Hippocampal formation (tissue), 2 donors: ENCODE measurements at places on chromosomes 6 and 20.

DNA sequence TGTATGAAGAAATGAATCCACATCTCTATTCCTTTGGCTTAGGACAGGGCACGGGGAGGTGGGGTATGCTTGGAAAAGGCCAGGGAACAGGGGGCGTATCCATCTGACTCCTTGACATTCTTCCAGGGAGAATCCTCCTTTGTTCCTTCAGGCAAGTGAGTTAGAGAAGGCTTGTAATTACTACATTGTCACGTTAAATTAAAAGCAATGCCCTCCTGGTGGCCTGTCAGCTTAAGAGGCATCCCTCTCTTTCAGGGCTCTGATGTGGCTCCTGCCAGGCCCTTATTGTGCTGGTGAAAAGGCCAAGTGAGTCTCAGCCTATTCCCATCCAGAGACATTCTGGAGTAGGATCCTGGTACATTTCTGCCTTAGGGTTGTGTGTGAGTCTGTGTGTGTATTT, 128.3 kb downstream of the FOXA2 start:
- no peak for DNase-seq

GRCh38 chr6:87917886-87918285, 129.8 kb upstream of the SPACA1 start:
- DNase-seq = no peak

DNA sequence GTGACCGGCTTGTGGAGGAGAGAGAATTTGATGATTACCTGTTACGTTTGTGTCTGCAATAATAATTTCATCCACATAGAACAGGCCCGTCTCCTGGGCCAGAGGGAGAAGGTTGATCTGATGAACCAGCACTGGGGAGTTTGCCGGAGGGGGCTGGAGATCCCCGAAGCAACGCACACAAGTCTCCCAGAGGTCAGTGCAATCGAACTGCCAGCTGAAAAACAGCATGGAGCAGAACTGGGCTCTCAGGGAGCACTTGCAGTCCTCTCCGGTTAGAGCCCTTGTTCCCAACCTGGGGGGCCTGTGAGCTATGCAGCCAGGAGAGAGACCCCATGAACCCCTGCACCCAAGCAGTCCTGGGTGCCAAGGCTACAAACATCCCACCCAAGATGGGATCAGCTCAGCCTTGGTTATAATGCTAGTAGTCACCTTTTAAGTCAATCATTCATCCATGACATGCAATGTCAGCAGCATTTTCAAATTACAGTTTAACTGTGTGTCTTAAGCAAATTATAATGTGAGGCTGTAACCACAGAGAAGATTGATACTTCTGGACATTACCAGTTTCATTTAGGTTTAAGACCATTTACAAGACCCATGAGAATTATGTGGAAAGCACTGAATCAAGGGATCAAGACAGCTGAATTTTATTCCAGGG, 34.2 kb downstream of the PKHD1 start:
- DNase-seq = no peak

DNA sequence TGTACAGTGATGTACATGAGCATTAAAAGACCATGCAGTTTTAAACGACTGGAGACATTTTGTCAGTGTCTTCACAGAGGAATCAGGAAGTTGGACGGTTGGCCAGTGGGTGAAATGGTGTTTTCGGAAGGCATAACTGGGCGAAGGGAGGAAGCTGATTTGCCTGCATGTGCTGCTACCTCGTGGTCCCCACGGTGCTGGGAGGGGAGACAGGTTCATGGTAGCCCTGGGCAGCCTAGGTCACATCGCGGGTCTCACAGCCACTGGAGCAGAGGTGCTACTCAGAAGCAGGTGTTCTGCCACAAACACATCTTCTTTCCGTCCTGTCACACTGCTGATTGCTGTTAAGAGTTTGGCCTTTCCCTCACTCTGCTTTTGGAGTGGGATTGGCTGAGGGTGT, 35.2 kb downstream of the HIVEP1 start:
- DNase-seq = no peak

DNA sequence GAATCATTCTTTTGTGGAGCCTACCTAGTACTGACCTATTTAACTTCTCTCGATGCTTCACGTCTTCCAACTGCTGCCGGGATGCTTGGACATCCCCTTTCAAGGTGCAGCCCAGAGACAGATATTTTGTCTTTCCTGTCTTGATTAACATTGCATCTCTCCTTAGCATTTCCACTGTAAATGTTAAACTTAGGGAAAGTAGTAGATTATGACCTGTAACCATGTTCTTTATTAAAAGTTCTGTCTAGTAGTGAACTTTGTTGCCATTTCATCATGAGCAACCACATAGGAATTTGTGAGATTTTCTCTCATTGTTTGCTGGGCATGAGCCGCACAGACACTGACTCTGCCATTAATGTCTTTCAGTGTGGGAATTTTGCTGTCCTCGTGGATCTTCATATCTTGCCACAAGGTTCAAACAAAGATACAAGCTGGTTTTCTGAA, 117.9 kb downstream of the JAG1 start:
- DNase-seq = no peak

- DNase-seq = no peak
Observed at GRCh38 chr6:90581146-90581545, 5.7 kb downstream of the MAP3K7 start.

- DNase-seq = no peak
Observed at GRCh38 chr20:42082611-42083010, 464.4 kb upstream of the CHD6 start.

DNA sequence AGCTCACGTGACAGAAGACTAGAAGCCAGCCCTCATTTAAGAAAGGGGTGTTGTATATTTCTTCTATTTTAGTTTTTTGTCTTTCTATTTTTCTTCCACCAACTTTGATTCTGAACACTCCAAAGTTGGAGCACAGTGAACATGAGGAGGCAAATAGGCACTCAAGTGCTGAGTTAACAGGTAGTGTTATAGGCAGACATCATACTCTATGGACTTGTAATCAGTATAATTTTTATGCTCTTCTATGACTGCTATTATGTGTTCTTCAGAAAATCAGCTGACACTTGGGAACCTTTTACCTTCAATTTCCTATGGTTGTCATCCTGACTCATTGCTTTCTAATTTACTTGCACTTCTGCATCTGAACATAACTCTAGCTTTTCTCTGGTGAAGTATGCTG, 396.3 kb upstream of the EYS start:
- DNase-seq = no peak

DNA sequence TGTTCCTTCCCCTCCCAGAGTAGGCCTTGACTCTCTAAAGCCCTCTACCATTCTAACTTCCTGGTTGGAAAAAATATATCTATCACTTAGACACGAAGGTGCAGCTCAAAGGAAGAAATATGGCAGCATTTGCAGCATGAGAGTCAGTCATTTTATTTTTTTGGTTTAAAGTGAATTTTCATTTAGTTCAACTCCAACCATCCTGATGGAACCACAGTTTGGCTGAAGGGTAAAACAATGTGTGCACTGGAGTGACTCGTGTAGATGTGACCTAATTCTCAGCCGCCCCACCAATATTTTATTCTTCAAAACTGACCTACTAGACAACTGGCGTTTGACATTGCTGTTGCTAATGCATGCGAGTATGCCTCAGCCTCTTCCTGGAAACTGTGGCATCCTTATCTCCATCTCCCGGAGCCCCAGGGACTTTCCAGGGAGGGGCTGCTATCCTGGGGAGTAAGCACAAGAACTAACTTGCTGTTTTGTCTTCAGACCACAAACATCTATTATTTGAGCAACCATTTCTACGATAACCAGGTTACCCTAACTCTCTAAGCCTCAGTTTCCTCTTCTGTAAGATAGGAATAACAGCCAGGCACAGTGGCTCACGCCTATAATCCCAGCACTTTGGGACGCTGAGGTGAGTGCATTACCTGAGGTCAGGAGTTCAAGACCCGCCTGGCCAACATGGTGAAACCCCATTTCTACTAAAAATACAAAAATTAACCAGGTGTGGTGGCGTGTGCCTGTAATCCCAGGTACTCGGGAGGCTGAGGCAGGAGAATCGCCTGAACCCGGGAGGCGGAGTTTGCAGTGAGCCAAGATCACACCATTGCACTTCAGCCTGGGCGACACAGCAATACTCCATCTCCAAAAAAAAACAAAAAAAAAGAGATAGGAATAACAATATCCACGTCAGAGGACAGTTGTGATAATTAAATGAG, 148.7 kb upstream of the JARID2 start:
- no peak for DNase-seq

DNA sequence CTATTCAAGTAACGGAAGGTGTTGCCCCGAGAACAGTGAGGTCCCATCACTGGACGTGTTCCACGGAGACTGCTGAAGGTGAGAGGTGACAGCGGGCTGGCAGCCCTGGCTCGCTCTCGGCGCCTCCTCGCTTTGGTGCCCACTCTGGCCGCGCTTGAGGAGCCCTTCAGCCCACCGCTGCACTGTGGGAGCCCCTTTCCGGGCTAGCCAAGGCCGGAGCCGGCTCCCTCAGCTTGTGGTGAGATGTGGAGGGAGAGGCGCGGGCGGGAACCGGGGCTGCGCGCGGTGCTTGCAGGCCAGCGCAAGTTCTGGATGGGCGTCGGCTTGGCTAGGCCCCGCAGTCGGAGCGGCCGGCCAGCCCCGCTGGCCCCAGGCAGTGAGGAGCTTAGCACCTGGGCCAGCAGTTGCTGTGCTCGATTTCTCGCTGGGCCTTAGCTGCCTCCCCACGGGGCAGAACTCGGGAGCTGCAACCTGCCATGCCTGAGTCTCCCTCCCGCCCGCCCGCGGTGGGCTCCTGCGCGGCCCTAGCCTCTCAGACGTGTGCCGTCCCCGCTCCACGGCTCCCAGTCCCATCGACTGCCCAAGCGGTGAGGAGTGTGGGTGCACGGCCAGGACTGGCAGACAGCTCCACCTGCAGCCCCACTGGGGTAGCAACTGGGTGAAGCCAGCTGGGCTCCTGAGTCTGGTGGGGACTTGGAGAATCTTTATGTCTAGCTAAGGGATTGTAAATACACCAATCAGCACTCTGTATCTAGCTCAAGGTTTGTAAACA, 77.6 kb downstream of the RNF182 start:
- DNase-seq = no peak

GRCh38 chr6:2008383-2008976, 236.9 kb downstream of the GMDS start:
- DNase-seq = no peak

- DNase-seq = no peak
Observed at GRCh38 chr6:155273431-155273830, 9.6 kb downstream of the CLDN20 start.

DNA sequence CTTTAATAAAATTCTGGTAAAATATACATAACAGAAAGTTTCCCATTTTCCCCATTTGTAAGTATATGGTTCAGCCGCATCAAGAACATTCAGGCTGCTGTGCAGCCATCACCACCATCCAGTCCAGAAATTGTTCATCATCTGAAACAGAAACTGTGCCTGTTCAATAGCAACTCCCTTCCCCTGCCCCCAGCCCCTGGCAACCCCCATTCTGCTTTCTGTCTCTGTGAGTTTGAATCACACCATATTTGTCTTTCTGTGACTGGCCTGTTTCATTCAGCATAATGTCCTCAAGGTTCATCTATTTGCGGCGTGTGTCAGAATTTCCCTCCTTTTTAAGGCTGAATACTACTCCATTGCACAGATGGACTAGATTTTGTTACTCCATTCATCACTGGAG, 19.1 kb downstream of the VSTM2L start:
- DNase-seq = no peak

DNA sequence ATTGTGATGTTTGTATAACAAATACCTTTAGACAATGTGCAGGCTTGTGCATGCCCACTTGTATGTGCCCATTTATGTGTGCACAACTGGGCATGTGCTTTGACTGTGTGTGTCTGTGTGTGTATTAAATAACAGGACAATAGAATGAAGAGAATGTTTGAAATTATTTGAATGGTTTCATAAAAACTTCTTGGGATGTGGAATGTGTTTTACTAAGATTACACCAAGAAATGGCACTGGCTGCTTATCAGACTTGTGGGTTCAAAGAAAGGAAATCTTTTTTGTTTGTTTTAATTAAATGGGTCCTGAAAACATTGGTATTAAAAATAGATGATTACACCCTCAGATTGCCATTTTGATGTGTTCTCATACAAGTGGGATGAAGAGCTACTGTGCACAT, 191.6 kb upstream of the CCN2 start:
- DNase-seq = no peak

- DNase-seq = no peak
Observed at GRCh38 chr6:83884523-83884922, 25.0 kb downstream of the CYB5R4 start.

- DNase-seq = no peak
Observed at GRCh38 chr20:22005535-22005934, 300.1 kb downstream of the PAX1 start.

- no peak for DNase-seq
Observed at GRCh38 chr20:38270869-38271605, 10.5 kb upstream of the KIAA1755 start.

GRCh38 chr20:3651204-3651962, 11.8 kb downstream of the GFRA4 start:
- no peak for DNase-seq

DNA sequence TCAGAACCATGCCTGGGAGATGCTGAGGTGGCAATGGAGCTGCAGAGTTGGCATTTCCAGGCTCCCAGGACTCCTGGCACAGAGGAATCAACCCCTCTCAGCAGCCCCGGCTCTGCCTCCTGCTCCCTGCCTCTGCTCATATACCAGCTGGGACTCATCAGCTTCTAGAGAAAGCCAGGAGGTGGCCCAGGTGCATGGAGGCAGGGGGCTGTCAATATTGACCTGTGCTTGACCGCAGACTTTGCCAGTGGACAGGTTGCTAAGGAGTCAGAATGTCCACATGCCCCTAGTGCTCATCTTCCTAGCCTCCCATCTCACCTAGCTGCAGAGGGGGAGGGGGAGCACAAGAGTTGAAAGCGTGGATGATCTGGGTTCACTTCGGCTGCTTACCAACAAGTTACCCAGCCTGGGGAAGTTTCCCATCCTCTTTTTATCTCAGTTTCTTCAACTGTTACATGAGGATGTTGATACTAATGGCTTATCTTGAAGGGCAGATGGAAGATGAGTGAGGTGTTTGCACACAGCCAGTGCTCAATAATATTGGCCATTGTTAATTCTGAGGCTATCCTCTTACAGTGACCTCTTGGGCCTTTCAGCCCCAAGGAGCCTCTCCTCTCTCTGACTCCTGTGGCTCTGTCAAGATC, 9.2 kb upstream of the SCRT2 start:
- no peak for DNase-seq

GRCh38 chr20:25517124-25517523, 68.2 kb downstream of the NINL start:
- DNase-seq = no peak

- DNase-seq = no peak
Observed at GRCh38 chr20:23492292-23492691, 1.4 kb downstream of the CST8 start.

GRCh38 chr6:88120635-88121034, 45.5 kb downstream of the CNR1 start:
- no peak for DNase-seq
